ENCODE measurements at places on chromosomes 16 and 17.

- no peak for DNase-seq
Measured at GRCh38 chr16:68696514-68696913, 40.6 kb upstream of the CDH1 start.

GRCh38 chr17:73349138-73349537 is 37.3 kb upstream of the CDC42EP4 start:
- no peak for DNase-seq

GRCh38 chr16:88375996-88376834 is 6.5 kb upstream of the ZNF469 start:
- no peak for DNase-seq

DNA sequence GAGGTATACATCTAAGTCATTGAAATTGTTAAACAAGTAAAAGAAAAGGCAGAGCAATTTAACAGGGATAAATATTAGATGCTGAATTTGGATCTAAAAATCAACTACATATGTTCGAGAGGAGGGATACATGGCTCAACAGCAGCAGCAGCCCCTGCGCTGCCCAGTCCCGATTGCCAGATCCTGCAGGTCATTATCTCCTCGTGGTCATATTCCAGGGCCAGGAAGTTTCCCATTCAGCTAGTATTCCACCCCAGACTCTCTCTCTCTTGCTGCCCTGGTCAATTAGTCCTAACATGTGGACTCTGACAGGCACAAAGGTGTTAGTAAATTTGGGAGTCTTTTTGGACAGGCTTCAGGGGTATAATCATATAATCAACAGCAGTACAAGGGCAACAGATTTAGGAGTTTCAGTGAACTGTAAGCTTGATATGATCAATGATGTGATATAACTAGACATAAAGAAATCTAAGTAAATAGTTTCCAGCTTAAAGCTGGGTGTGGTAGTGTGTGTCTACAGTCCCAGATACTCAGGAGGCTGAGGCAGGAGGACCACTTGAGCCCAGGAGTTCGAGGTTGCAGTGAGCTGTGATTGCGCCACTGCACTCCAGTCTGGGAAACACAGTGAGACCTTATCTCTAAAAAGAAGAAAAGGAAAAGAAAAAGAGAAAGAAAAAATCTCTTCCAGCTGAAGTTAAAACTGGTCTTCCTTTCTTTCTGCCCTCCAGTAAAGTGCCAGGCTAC is 96.5 kb upstream of the MED13 start:
- no peak for DNase-seq

DNA sequence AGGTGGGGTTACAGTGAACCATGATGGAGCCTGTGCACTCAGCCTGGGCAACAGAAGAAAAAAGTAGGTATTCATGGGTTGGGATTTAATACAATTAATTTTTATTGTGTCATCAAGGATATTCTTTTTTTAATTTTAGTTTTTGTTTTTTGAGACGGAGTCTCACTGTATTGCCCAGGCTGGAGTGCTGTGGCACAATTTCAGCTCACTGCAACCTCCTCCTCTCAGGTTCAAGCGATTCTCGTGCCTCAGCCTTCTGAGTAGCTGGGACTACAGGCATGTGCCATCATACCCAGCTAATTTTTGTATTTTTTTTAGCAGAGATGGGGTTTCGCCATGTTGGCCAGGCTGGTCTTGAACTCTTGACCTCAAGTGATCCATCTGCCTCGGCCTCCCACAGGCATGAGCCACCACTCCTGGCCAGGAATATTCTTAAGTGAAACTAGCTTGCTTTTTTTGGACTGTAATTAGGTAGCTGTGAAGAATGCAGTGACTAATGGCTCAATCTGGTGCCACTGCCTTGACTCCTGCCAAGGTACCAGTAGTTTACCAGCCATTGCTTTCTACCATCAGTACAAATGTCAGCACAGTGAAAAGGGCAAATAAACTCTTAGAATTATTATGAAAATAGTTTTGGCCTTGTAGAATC is 4.8 kb downstream of the PPM1D start:
- DNase-seq: peak; percentile 55

- no peak for DNase-seq
Measured at GRCh38 chr16:89710709-89711564, 9.4 kb upstream of the SPATA2L start.

GRCh38 chr16:57822018-57822553 is 19.8 kb upstream of the KIFC3 start:
- no peak for DNase-seq

GRCh38 chr17:64250233-64250835 is 12.7 kb downstream of the TEX2 start:
- no peak for DNase-seq

DNA sequence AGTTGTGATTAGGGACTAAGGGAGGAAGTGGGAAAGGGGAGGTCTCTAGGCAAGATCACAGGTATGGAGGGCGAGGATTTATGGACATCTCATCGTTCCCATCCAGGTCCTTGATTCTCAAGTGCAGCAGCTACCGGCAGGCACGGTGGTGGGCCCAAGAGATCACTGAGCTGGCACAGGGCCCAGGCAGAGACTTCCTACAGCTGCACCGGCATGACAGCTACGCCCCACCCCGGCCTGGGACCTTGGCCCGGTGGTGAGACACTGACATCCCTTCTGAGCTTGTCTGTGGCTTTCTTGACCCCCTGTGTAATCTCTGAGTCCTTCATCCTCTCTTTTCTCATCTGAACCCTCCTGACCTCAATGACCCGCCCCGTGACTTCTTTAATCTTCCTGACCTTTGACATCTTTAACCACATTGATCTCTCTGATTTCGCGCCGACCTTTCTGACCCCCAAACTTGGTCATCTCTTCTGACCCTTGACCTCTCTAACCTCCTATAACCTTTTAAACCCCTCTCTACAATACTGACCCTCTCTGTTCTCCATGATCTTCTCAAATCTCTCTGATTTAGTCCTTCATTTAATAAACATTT is 3.8 kb downstream of the PLD2 start:
- no peak for DNase-seq

DNA sequence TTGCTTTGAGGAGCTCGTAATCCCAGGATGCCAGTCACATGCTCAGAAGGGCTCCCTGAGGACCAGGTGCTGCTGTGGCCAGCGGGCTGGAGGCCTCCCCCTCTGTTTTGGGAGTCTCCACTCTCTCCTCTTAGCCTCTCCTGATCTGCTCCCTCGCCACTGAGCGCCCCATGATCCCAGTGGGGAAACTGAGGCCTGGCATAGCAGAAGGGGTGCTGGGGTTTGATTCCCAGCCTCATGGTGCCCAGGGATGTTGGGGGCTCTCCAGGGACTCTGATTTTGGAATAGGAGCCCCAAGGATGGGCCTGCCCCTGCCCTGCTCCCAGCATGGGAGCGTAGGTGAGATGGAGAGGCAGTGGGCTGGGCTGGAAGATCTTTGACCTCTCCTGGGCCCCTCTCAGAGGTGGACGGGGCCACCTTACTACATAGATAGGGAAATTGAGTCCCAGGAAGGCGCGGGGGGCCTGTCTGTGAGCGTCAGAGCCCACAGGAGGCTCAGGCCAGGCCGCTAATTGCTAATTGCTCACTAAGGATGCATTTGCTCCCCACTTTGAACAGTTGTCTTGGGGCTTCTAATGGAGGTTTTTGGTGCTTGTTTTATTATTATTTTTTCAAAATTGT is 525 bp upstream of the ADCY7 start:
- no peak for DNase-seq

DNA sequence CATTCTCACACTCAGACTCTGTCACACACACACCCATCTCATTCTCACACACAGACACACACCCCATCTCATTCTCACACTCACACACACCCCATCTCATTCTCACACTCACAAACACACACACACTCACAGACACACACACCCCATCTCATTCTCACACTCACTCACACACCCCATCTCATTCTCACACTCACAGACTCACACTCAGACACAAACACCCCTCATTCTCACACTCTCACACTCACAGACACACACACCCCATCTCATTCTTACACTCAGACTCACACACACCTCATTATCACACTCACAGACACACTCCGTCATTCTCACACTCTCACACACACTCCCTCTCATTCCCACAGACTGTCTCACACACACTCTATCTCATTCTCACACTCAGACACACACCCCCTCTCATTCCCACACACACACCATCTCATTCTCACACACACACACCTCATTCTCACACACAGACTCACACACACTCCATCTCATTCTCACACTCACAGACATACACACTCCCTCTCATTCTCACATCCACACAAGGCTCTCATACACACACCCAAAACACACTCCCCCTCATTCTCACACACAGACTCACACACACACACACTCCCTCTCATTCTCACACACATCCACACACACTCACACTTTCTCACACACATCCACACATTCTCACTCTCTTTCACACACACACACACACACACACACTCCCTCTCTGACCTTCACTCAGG is 2.9 kb downstream of the ASGR1 start:
- no peak for DNase-seq

DNA sequence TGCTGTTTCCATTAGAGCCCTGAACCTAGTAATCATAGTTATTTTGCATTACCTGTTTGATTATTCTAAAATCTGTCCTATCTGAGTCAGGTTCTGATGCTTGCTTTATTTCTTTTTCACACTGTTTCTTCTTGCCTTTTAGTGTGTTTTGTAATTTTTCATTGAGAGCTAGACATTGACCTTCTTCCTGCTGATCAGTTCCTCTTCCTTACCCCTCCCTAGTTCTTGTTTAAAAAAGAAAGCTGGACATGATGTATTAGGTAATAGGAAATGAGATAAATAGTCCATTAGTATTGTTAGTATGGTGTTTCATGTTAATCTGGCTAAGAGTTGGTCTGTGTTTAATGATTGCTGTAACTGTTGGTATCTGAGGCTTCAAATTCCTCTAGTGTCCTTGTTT is 13.4 kb downstream of the WWP2 start:
- no peak for DNase-seq

DNA sequence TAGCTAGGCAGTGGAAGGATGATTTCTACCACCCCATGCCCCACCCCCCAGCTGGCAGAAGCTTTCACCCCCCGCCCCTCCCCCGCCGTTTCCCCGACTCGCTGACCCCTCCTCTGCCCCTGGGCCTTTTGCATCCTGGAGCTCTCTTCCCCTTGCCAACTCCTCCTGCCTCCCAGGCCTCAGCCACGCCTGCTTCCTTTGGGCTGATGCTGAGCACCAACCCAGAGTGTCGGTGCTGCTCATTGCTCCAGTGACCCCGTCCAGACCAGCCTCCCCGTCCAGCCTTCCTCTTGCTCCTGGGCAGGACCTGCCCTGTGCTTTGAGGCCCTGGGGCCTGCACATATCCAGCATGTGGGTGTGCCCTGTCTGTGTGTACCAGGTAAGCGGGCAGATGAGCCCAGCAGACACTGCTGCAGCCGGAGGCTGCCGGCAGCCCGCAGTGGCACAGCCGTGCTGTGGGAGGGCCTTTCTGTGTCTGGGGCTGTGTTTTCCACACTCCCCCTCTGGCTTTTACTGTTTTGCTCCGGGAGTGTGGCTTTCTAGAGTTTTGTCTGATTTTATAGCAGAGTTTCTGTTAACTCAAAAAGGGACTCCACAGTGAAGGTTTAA is 72.9 kb downstream of the JPH3 start:
- DNase-seq: no peak

DNA sequence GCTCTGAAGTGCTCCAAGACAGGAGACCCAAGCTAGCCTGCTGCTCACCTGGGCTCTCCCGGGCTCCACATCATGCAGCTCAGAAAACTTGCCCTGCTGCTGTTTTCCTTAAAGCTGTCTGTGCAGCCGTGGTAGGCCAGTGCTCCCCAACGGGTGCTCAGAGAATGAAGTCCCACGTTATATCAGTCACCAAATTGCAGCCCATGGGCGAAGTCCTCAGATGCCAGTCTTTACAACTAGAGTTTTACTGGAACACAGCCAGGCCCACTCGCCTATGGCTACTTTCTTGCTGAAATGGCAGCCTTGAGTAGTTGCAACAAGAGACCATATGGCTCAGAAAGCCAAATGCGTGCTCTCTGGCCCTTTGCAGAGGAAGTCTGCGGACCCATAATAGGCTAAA is 6.3 kb downstream of the CREBBP start:
- DNase-seq: no peak

GRCh38 chr17:15233022-15233805 is 31.9 kb downstream of the PMP22 start:
- DNase-seq: peak; percentile 49

GRCh38 chr17:68184141-68184571 is 63.7 kb upstream of the AMZ2 start:
- DNase-seq: no peak

DNA sequence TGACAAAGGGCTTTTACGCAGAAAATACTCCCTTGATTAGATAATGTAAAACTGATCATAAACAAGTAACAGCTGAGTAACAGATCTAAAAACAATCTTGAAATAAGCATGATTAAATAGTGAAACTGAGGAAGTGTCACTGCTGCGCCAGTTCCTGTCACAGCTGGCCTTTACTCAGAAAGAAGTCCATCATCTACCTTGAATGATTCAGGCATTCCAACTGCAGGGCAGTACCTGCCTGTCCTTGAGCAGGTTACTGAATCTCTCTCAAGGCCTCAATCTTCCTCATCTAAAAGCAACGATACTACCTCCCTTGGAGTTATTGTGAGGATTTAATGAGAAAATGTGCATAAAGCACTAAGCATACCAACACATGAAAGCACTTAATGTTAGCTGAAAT is 12.7 kb downstream of the PHLPP2 start:
- DNase-seq: no peak

DNA sequence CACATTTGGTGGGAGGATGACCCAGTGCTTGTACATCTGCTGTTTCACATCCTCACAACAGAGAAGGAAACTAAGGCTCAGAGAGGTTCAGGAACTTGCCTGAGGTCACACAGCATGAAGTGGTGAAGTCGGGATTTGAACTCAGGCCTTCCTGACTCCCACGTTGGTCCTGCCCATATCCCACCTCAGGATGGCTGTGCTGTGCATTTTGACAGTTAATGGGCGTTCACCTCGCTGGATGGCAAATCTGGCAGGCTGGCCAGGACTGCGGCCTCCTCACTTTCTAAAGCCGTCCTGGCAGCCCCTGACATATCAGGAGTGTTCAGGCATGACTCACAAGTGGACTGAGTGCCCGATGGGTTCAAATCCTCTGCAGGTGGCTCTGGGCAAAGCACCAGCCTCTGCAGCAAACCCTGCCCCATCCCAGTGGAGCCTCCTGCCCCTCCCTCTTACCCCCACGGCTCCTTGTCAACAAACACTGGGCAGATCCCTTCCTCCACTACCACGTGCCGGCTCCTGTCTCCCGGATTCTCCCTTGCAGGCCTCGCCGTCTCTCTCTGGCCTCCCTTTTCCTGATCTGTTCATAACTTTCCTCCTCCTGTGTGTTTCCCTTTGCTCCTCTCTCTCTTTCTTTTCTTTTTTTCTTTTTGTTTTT is 29.2 kb downstream of the SOCS3 start:
- no peak for DNase-seq
